Activated naive CD4-positive, alpha-beta T cell treated with anti-CD3 and anti-CD28 coated beads, Interleukin-2, amount 10 ng/mL, durations not matched to agents 7 days and 5 days (primary cell): ENCODE measurements at places on chromosomes 4 and X.
A peak's percentile ranks its signal among the peaks of the same experiment; 100 is the strongest.

GRCh38 chr4:69727426-69727825, 33.0 kb downstream of the SULT1B1 start:
- no peaks in the 10 kb centered on the region for H3K36me3 ChIP-seq
- no peak for DNase-seq
- H3K27me3 ChIP-seq, result no peaks in the 10 kb centered on the region
- H3K4me3 ChIP-seq, result no peak overlapping the region
- no peak overlapping the region for H3K27ac ChIP-seq

DNA sequence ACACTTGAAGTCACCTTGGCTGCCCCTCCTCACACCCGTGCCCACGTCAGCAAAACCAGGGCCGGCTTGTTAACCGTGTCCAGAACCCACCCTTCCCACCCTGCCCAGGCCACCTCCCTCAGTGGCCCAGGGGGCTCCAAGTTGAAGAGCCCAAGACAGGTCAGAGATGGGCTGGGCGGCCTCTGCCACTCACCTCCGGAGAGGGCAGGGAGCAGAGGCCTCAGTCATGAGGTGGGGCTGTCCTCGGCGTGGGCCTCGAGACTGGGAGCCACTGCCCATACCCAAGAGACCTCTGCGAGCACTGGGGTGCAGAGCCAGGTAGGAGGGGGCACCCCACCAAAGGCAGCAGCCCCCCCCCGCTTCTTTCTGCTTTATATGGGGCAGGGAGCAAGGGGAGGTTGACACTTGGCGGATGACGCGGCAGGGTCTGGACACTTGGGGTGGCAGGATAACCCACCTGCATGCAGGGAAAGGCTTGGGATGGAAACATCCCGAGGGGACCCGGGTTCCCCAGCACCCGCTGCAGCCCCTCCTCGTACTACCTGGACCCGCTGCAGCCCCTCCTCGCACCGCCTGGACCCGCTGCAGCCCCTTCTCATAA, 38.0 kb upstream of the SPON2 start:
- peaks cover 3% of the 10 kb centered on the region for H3K4me1 ChIP-seq
- no peak for DNase-seq
- no peaks in the 10 kb centered on the region for H3K27me3 ChIP-seq
- no peak overlapping the region for H3K27ac ChIP-seq

GRCh38 chrX:53269536-53270107, 11.8 kb downstream of the IQSEC2 start:
- DNase-seq, result no peak
- H3K27me3 ChIP-seq, result peaks cover 9% of the 10 kb centered on the region
- H3K4me3 ChIP-seq, result no peak overlapping the region
- no peaks in the 10 kb centered on the region for H3K4me1 ChIP-seq
- H3K27ac ChIP-seq, result no peak overlapping the region

GRCh38 chrX:117038918-117039440, 576.2 kb upstream of the CT83 start:
- H3K4me1 ChIP-seq, result no peaks in the 10 kb centered on the region
- H3K27ac ChIP-seq, result no peak overlapping the region
- no peak for DNase-seq
- no peaks in the 10 kb centered on the region for H3K27me3 ChIP-seq
- no peak overlapping the region for H3K4me3 ChIP-seq
- no peaks in the 10 kb centered on the region for H3K36me3 ChIP-seq

DNA sequence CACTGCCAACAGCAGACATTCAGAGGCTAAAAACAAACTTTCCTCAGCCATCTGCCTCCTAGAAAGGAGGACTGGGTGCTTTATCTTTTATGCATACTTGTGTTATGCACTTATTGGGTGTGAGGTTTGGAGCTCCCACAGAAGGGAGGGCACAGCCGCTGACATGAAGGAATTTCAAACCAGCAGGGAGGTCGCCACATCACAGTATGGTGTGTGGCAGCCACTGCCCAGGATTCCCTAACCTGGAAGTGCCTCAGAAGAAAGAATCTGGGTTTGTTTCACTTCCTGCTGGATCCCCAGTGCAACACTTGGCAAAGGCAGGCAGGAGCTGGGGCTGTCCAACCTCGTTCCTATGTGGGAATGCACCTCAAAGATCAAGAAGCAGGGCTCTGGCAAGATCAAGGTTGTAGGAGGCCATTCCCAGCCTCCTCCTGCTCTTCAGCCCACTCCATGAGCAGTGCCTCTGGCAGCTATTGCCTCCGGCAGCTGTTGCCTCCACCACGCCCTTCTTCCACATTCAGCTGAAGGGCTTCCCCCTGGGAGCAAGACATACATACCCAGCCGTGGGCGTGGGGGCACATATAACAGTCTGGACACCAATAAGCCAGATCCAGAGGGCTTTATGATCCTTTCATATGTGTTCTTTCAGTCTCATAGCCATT, 109.0 kb upstream of the MAMLD1 start:
- H3K4me3 ChIP-seq, result no peak overlapping the region
- H3K27ac ChIP-seq, result no peak overlapping the region
- no peaks in the 10 kb centered on the region for H3K36me3 ChIP-seq
- H3K4me1 ChIP-seq, result peaks cover 19% of the 10 kb centered on the region
- H3K27me3 ChIP-seq, result peaks cover 5% of the 10 kb centered on the region
- no peak for DNase-seq

GRCh38 chr4:104494822-104495559, at the start of gene CXXC4:
Gene CXXC4, minus strand, starts transcription at chr4:104494894. Its CDS starts 3,092 bp downstream, at chr4:104491802.
- H3K4me3 ChIP-seq, result peak within 1 kb of the TSS; percentile 34
- no peak within 1 kb of the TSS for H3K27ac ChIP-seq
- H3K27me3 ChIP-seq, result peaks cover 58% of the 10 kb centered on the region

DNA sequence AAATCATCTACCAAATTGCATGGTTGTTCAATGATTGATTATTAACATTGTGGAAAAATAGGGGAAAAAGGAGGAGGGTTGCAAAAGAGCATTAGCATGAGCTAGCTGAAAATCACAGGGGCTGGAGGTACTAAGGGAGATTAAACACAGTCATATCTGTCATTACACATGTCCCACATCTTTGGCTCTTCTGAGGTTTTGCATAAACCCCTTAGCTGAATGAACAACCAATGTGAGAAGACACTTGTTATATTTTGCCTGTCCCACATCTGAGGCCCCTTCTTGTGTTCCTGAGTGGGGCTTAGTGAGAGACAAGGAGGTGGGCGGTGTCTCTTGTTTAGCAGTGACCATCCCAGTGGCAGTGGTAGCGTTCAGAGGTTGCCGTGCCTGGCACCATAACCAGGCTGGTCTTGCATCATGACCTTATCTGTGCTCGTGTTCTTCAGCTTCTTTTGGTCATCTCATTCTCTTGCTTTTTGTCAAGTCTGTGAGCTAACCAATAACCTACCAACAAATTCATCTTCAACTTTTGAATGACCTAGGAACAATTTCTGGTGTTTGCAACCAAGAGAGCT, 95.6 kb downstream of the MID1IP1 start:
- no peak for DNase-seq
- no peak overlapping the region for H3K4me3 ChIP-seq
- H3K36me3 ChIP-seq, result no peaks in the 10 kb centered on the region
- H3K4me1 ChIP-seq, result peaks cover 11% of the 10 kb centered on the region
- H3K27ac ChIP-seq, result no peak overlapping the region

DNA sequence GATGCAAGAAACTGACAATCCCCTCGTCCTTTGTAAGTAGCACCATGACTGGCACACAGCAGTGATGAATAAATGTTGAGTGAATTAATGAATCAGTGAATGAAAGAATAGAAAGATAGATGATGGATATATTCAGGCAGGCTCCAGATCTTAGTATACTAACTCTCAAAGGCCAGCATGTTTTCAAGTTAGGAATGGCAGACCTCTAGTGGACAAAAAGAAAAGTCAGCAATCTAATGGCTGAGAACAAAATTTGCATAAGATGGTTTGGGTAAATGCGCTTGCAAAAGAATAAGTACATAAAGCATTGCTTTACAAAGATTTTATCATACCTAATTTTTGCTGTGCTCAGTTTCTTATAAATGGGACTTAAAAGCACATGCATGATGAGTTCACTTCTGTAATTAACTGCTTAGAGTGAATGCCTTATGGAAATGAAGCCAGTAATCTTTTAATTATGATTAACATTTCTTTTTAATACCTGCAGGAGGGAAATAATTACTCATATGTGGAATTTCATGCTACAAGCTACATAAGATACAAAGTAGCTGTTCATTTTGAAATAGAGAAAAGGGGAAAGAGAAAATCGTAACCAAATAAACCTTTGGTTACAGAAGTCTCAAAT, 126.9 kb upstream of the GPRIN3 start:
- H3K4me1 ChIP-seq, result peaks cover 20% of the 10 kb centered on the region
- no peak for DNase-seq
- no peak overlapping the region for H3K4me3 ChIP-seq
- H3K27me3 ChIP-seq, result peaks cover 4% of the 10 kb centered on the region
- no peaks in the 10 kb centered on the region for H3K36me3 ChIP-seq
- no peak overlapping the region for H3K27ac ChIP-seq

- no peak for DNase-seq
- H3K36me3 ChIP-seq, result no peaks in the 10 kb centered on the region
Observed at GRCh38 chr4:85659610-85660218, 184.8 kb downstream of the ARHGAP24 start.

GRCh38 chrX:134847133-134847532, 143.7 kb upstream of the SMIM10 start:
- H3K27ac ChIP-seq, result no peak overlapping the region
- peaks cover 5% of the 10 kb centered on the region for H3K36me3 ChIP-seq
- no peaks in the 10 kb centered on the region for H3K27me3 ChIP-seq
- H3K4me1 ChIP-seq, result no peaks in the 10 kb centered on the region

DNA sequence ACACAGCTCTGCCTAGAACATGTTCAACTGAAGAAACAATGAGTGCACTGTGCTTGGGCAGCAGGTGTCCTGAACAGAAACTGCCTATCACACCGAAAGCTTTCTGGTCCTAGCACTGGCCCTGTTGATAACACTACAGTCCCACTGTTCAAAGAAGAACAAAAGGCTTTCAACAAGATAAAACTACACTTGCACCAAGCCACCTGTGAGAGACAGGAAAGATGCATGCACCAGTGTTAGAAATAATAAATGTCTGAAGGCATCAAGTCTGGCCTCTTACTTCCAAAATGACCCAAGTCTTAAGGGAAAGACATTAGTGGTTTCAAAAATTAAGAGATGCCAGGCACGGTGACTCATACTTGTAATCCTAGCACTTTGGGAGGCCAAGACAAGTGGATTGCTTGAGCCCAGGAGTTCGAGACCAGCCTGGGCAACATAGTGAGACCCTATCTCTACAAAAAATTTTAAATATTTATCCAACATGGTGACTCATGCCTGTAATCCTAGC, 68.7 kb downstream of the APBB2 start:
- H3K27me3 ChIP-seq, result peaks cover 12% of the 10 kb centered on the region
- no peaks in the 10 kb centered on the region for H3K36me3 ChIP-seq
- no peak for DNase-seq
- H3K4me1 ChIP-seq, result no peaks in the 10 kb centered on the region
- no peak overlapping the region for H3K27ac ChIP-seq

DNA sequence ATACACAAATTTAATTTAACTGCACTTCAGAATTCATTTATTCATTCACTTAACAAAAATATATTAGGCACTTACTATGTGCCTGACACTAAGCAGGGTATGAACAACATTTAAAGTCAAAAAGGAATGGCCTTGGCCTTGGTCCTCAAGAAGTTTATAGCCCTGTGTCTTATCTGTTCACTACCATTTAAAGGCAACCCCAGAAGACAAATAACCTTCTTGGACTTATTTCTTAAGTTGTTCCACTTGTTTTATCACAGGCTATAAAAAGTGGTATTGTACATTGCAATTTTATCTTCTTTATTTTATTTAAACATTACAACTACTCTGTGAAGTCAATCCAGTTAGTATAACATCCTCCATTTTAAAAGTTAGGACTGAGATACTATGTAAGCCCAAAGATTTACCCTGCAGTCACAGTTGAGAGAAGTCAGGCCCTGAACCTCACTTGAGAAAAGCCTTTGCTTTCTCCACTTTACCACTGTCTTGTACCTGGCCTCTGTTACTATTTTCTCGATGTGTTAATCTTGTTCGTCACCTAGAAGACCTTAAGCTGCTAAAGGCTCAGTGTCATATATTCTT, 305.6 kb upstream of the DIPK2B start:
- peaks cover 4% of the 10 kb centered on the region for H3K27me3 ChIP-seq
- H3K4me3 ChIP-seq, result no peak overlapping the region
- H3K4me1 ChIP-seq, result no peaks in the 10 kb centered on the region
- no peak for DNase-seq

GRCh38 chrX:9593756-9594155, 128.9 kb downstream of the TBL1X start:
- H3K27ac ChIP-seq, result no peak overlapping the region
- peaks cover 5% of the 10 kb centered on the region for H3K36me3 ChIP-seq
- no peaks in the 10 kb centered on the region for H3K4me1 ChIP-seq
- no peaks in the 10 kb centered on the region for H3K27me3 ChIP-seq

DNA sequence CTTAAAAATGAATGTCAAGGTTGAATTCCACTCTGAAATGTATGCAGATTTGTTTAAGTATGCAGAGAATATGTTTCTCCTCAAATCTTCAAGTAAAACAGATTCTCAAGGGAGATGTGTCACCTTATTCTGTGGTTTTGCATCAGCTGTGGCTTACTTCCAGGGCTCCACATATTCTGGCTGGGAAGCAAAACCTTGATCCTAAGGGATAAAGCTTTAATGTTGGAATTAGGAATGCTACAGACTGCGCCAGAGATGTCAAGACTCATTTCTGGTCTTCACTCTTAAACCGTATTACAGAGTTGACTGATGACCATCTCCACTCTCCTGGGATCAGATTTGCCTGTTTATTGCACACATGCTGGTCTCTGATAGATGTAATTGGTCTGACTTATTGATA, 143.9 kb upstream of the DIPK2B start:
- H3K27me3 ChIP-seq, result no peaks in the 10 kb centered on the region
- no peak for DNase-seq
- H3K27ac ChIP-seq, result no peak overlapping the region
- H3K36me3 ChIP-seq, result no peaks in the 10 kb centered on the region

- H3K27ac ChIP-seq, result no peak overlapping the region
- DNase-seq, result no peak
- no peaks in the 10 kb centered on the region for H3K36me3 ChIP-seq
- no peak overlapping the region for H3K4me3 ChIP-seq
- H3K4me1 ChIP-seq, result peaks cover 11% of the 10 kb centered on the region
- no peaks in the 10 kb centered on the region for H3K27me3 ChIP-seq
Observed at GRCh38 chr4:98540803-98541202, 117.6 kb downstream of the TSPAN5 start.
